Endothelial cell of coronary artery (primary cell): ENCODE measurements at places on chromosomes 5 and 9. TPM values are rescaled to one million over a fixed set of nuclear protein-coding genes. Genes with fewer than 3 reads are reported as not detected.

OR1J1 gene
- total RNA-seq = not detected in 2 replicates

PLEKHG4B gene
- total RNA-seq = not detected in 2 replicates

HSPB3 gene
- total RNA-seq = not detected in 2 replicates

GARNL3 gene
- total RNA-seq = 2.7 and 4.1 TPM in 2 replicates

CDC25C gene
- total RNA-seq = 1.3 and 6.6 TPM in 2 replicates

SH3TC2 gene
- total RNA-seq = 3.2 and 6.0 TPM in 2 replicates
